ENCODE measurements at places on chromosomes 12 and 14.

GRCh38 chr12:40820794-40821484 lies 128.7 kb downstream of the CNTN1 start:
- DNase-seq: no peak

DNA sequence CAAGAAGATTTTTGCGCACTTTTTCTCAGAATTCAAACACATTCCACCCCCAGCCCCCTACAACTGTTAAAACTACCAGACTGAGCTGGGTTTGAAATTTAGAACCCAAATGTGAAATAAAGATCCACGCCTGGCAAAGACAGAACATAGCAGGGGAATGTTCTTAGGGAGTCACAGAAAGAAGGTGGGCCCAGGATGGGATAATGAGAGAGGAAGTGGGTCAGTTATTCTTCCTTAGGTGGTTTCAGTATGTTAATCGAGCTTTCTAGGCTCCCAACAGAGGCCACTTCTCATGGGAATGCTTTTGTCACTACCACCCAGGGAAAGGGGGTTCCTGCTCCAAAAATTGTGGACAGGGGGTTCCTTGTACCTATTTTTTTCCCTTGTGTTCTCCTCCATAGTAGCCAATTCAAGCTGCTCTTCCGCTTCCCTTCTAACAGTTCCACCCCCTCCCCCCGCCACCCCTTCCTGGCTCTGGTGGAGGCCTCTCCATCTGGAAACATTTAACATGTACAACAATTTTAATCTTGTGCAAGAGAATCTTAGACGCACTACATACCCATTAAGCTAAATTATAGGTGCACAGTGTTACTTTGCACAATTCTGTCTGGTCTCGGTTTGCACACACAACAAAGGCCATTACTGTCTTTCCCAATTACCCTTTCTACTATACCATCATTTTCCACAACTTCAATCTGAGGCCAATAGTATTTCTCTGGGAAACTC lies 218.1 kb downstream of the MON2 start:
- DNase-seq: no peak

- no peak for DNase-seq
Observed at GRCh38 chr14:76129851-76130576, 21.7 kb upstream of the GPATCH2L start.

GRCh38 chr14:101010835-101011234 lies 107.3 kb upstream of the RTL1 start:
- no peak for DNase-seq

- no peak for DNase-seq
Observed at GRCh38 chr14:35284506-35284905, 7.7 kb upstream of the PSMA6 start.

DNA sequence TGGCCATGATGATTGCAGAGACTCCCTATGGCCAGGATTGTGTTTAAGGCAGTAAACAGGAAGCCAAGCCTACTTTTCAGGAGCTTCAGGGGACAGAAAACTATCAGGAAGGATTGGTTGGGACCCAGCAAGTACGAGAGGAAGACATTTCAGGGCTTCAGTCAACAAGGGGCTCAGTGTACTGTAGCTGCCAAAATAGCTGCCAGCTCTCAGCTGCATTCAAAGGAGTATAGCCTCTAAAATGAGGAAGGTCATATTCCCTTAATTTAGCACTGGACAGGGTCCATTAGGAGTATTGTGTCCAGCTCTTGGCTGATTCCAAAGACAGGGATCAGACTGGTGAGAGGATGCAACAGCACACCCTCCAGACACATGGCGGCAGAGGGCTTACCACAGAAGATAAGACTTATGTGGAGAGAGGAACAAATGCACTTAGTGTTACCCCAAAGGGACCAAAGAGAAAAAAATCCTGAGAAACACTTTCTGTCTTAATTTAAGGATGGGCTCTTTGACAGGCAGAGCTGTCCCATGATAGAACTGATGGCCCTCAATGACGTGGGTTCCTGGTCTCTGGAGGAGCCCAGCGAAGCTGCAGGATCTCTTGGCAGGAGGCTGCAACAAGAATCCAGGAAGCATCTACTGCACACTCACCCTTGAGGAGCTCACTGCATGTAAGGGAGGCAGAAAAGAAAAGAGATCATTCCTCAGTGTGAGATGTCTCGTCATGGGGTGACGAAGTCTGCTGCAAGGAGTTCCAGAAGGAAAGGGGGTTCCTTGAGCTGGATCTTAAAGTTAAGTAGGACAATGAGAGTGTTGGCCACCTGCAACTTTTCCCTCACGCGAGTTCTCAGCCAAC lies 14.8 kb downstream of the BDKRB1 start:
- no peak for DNase-seq

DNA sequence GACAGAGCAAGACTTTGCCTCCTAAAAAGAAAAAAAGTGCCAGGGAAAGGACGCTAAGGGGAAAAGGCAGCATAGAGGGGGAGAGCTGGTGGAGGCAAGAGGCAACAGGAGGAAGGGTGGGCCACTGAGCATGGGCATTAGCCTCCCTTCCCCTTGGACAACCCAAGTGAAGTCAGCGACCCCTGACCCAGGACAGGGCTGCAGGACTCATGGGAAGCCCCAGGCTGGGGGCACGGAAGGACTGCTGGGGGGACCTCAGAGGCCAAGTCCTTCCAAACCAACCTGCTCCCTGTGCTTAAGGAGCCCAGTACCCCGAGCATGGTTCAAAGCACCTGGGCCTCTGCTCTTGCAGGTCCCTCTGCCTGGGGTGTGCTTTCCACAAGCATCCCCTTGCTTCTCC lies 27.5 kb downstream of the CMKLR1 start:
- DNase-seq: no peak

DNA sequence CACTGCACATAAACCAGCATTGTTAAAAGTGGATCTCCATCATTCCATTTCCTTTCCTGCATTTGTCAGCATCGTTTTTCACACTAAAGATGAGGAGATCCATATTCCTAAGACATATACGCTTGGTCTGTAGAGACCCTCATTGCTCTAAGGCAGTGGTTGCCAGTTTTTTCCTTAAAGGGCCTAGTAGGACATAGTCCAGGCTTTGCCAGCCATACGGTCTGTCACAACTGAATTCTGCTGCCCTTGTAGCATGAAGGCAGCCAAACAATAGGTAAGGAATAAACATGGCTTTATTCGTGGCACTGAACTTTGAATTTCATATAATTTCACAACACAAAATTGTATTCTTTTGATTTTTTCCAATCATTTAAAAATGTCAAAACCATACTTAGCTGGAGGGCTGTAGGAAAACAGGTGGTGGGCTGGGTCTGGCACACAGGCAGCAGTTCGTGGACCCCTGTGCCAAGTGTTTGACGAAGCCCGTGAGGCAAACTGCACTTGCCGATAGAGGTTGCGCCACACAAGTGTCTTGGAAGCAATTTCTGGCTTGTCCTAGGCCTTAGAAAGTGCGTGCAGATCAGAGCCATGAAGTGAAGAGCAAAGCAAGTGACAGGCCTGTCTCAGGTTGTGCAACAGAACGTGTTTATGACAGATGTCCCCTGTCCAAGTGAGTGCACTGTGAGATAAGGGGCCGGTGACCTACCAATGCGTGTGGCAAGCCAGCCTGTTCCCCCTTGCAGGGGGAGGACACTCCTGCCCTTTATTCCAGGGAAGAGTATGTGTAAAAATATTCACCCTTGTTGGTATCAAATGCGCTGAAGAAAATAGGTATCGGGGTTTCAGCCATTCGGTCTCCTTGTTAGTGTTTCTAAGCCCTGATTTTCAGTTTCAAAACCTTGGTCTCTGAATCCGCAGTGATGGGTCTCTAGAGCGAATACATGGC lies 916 bp upstream of the CHPT1 start:
- DNase-seq: no peak

DNA sequence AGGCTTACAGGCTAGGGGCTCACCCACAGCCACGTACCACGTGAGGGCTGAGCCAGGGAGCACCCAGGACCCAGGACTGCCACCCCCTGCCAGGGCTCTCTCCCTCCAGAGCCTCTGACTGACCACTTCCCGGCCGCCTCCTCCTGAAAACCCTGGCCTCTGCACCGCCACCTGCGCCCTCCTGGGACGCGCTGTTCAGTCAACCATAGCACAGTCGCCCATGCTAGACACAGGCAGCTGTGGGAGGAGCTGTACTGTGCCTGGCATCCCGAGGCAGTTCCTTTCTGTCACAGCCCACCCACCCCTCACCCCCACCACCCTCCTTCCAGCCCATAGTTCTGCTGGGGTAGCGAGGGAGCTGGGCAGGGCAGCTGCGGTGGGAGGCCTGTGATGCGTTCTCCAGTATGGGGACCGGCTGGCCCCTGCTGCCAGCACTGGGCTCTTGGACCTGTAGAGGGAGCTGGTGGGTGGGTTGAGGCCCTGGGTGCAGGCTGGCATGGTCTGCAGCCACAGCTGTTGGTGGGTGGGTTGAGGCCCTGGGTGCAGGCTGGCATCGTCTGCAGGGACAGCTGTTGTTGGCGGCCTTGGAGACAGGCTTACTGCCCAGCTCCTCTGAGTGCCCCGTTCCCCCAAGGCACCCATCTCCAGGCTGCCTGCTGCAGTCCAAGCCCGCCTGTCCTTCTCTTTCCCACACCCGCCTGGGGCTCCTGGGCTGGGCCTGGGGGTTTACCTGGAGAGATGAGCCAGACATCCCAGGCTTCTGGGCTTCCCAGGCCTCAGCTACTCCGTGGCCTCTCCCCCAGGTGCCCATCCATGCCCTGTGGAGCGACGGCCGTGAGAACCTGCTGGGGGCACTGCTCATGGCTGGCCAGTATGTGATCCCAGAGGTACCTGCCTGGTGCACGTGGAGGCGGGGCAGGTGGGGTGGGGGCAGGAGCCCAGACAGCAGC lies 11.5 kb downstream of the ASPG start:
- no peak for DNase-seq

GRCh38 chr14:44170556-44170955 lies 336.5 kb downstream of the FSCB start:
- DNase-seq: no peak

- no peak for DNase-seq
Observed at GRCh38 chr14:103623883-103624482, 5.0 kb upstream of the KLC1 start.

DNA sequence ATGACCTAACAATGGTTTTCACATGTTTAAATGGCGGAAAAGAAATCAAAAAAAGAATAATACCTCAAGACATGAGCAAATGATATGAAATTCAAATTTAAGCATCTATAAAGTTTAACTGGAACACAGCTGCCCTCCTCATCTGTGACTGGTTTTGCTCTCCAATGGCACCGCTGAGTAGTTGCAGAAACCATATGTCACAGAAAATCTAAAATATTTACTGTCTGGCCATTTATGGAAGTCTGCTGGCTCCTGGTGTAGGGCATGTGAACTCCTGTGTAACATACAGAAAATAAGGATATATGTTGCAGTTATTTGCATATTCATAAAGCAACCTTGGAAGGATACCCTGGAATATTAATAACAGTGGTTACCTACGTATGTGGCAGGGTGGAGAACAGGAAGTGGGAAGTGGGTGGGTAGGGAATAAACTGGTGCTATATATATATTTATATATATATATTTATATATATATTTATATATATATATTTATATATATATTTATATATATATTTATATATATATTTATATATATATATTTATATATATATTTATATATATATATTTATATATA lies 48.4 kb downstream of the LTBP2 start:
- no peak for DNase-seq

DNA sequence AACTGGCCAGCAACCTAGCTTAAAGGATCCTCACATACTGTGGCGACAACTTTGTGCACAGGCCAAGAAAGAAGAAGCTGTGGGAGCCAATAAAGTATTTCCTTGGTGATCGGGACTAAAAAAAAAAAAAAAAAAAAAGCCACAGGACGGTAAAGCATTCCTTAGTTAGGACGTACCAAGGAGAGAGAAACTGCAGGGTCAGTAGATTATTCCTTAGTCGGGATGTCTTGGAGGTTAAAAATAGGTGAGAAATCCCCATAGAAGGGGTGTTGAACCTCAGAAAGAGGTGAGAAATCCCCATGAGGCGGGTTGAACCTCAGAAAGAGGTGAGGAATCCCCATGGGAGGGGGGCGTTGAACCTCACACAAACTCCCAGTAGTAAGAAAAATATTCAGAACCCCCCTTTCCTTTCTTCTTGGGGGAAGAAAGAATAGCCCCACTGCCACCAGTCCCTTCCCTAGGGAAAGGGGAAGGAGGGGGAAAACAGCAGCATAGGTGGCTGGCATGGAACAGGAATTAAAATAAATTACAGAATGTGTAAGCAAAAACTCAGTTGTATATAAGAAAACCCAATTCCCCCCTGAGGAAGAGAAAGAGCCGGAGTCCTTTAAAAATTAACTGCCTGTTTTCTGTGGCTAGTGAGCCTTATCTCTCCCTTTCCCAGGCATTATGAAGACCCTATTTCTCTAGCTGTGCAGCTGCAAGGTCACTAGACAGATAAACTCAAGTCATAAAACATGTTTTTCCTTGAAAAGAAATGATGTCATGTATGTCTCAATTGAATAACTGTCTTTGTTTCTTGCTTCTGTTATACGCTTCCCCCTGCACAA lies 26.8 kb downstream of the KLRK1 start:
- DNase-seq: peak; percentile 48

DNA sequence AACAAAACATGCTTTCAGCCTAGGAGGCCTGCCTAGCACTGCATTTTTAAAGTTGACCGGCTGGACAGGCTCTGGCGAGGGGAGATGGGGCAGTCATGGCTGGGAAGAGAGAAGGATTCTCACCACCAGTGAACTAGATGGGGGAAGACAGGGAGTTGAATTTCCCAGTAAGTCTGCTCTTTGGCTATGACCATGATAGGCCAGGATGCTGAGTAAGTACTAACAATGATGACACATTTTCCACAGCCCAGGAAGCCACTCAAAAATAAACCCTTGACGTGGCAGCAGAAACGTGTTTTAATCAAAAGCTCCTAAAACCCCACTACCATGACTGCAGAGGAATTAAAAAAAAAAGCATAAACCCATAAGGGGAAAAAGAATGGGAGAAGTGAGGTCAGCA lies 19.0 kb downstream of the KCTD10 start:
- no peak for DNase-seq

- DNase-seq: no peak
Observed at GRCh38 chr12:110109037-110109836, 14.9 kb upstream of the IFT81 start.

GRCh38 chr12:131195796-131196195 lies 242.1 kb downstream of the ADGRD1 start:
- no peak for DNase-seq

DNA sequence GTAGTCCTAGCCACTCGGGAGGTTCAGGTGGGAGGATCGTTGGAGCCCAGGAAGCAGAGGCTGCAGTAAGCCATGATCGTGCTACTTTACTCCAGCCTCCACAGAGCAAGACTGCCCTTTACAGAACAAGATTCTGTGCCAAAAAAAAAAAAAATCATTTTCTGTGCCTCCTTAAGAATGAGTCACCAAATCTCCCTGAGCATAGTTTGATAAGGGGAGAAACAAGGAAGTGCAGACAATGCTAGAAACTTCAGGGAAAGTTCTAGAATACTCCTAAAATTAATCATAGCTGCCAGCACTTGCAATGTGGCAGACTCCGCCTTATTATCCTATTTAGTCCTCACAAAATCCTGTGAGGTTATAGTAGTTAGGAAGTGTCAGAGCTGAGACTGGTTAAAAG lies 74.5 kb downstream of the KCNK10 start:
- no peak for DNase-seq

DNA sequence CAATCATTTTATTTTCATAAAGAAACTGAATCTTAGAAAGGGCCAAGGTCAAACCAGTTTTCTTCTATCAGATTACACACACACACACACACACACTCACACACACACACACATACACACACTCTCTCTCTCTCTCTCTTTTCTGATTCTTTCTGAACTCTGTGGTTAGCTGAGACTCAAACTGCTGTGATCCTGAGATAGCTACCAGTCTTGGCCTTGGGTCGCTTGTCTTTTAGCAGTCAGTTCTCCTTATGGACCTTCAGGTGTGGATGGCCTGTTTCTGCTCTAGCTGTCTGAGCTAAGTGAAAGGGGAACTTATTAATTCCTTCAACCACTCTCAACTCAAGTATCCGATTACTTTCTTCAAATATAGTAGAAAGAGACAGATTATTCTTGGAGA lies 145.1 kb downstream of the GRIP1 start:
- DNase-seq: no peak

Data from globus pallidus (tissue), 1 donor.